ENCODE measurements at places on chromosomes 4 and X.

DNA sequence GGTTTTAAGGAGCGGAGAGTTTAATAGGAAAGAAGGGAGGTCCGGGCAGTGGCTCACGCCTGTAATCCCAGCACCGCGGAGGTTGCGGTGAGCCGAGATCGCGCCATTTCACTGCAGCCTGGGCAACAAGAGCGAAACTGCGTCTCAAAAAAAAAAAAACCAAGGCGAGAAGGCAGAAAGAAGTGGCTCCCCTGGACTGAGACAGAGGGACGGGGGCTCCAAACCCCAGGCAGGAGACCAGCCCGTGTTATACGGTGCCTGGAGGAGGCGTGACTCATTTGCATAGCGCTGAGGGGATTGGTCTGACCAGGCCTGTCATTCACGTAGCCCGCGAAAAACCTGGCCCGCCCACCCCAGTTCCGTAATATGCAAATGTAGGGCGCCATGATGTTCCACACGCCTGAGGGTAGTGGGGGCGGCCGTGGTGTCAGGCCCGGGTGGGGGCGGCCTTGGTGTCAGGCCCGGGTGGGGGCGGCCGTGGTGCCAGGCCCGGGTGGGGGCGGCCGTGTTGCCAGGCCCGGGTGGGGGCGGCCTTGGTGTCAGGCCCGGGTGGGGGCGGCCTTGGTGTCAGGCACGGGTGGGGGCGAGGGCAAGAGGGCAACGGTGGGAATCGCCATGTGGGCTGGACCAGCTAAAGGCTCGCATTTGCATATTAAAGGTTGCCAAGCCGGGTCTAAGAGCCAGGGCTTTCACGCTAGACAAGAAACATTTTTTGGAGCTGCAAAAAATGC, 2.1 kb downstream of the PLCXD1 start:
- DNase-seq = peak; percentile 90

DNA sequence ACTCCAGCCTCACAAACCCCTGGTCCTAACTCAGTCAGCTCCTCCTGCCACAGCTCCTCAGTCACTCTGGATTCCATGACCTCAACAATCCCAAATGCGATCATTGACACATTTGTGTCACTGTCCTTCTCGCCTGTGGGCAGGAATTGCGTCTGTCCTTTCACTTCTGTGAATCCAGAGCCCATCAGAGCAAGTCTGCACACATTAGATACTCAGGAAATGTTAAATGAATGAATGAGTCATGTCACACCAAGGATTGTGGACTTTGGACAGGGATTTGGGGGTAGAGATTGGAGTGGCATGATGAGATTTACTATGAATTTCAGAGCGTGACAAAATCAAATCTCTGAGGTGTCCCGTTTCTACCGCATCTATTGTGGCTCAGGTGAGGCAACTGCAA, 11.8 kb upstream of the CLDN24 start:
- DNase-seq = no peak

DNA sequence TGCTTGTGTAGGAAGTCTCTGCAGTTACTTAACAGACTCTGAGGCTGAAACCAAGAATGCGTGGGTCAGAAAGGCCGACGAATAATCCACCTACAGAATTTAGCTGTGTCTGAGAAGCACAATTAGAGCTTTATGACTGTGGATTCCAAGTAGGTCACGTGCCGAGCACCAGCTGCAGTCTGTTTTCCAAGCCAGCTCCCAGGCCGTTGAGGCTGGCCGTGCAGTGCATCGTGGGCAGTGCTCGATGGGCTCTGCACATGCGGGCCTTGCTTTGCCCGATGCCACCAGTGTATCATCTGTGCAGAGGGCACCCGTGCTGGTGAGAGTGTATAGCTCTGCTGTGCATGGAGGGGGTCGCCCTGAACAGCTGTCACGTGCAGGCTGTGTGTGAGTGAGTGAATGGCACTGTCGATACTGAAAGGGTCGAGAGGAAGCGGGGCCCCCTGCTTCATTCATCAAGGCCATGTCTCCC, 67.5 kb upstream of the CLDN34 start:
- DNase-seq = no peak

GRCh38 chrX:129808158-129808828, 28.5 kb downstream of the SASH3 start:
- DNase-seq = no peak

DNA sequence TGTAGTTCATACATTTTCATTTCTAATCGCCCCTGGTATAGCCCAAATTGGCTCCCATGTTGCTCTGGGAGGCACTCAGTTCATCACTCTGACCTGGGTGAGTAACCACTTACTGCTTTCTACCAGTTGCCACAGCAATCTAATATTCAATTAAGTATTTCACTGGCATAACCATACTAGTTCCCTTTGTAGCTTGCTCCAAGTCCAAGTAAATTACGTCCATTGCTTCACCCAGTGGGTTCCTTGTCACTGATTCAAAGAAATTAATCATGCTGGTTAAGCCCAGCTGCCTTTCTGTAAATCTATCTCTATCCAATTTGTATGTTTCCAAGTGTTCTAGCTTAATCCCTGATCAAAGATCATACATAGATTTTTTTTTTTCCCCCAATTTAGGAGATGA, 92.0 kb upstream of the CBR4 start:
- no peak for DNase-seq

DNA sequence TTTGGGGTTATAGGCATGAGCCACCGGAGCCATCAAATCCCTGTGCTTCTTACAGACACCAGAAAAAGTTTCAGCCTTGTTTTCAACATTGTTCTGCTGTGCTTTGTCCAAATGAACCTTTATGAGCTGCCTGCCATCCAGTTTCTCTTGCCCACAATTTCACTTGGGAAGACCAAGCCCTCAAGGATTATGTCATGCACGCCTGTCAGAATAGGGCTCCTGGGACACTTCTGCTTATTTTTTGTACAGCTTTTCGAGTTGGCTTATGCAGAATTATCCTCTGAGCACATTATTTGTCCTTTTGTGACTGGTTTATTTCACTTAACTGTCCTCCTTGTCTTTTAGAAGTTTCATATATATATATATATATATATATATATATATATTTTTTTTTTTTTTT, 16.2 kb downstream of the UBE2K start:
- DNase-seq = no peak

GRCh38 chr4:177937041-177937440, 494.8 kb upstream of the AGA start:
- no peak for DNase-seq

DNA sequence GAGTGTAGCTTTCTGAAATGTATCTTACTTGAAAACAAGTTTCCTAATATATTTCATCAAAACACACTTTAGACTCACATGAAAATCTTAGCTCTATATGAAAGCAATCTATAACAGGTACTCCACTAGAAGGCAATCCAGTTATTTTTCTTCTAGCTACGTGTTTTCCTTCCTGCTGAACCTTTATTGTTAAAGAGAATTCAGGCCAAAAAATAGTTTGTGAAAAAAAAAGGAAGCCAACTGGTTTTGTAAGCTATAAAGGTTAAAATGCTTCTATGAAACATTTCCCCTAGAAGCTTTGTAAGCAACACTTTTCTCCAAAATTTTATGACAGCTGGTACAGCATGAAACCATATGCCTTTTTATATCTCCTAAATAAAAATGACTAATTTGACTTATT, 304.7 kb upstream of the DIAPH2 start:
- no peak for DNase-seq

DNA sequence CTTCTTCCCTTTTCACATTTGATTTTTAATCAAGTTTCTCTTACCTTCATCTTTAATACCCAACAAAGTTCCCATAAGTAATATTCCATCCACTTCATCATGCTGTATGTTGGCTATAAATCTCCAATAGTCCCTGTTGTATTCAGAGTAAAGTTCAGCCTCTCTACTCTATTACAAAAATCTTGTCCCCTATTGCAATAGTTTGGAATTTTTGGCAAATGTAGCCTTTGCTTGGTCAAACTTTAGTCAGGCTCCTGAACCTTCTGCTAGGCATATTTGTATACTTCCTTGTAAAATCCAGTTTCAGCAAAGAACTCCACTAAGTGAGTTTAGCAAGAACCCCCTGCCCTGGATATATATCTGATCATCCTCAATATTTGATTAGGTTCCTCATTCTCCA, 54.0 kb upstream of the PACRGL start:
- DNase-seq = no peak

DNA sequence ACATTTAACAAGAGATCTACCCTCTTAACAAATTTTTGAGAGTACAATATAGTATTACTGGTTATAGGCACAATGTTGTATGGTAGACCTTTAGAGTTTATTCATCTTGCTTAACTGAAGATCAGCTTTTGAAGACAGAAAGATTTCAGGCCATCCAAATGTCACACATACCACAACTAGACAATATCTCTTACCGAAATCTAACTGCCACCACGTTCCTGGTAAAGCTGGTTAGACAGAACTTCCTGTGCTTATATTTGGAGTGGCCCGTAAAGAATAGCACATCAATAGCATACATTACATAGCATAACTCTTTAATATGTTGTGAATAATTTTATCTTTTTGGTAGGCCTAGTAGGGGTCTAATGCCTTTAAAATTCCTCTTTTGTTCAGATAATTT, 29.8 kb upstream of the ARHGEF6 start:
- DNase-seq = no peak

- peak; percentile 61 for DNase-seq
Measured at GRCh38 chrX:40922307-40922706, 162.9 kb upstream of the USP9X start.

- peak; percentile 39 for DNase-seq
Measured at GRCh38 chr4:5970381-5971077, 47.7 kb downstream of the C4orf50 start.

DNA sequence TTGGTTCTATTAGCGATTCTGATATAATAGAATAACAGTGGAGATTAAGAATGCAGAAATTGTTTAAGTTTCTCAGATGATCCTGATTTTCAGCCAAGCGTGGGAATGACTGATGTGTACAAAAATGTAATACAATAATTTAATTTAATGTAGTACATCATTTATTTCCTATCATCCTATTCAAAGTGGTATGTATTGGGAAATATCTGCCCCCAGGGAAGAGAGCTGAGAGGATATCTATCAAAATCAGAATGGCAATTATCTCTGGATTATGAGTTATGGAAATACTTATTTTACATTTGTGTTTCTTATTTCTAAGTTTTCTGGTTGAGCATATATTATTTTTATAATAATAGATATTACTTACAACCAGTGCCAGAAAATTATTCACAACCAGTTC, 3.9 kb downstream of the FABP2 start:
- no peak for DNase-seq

DNA sequence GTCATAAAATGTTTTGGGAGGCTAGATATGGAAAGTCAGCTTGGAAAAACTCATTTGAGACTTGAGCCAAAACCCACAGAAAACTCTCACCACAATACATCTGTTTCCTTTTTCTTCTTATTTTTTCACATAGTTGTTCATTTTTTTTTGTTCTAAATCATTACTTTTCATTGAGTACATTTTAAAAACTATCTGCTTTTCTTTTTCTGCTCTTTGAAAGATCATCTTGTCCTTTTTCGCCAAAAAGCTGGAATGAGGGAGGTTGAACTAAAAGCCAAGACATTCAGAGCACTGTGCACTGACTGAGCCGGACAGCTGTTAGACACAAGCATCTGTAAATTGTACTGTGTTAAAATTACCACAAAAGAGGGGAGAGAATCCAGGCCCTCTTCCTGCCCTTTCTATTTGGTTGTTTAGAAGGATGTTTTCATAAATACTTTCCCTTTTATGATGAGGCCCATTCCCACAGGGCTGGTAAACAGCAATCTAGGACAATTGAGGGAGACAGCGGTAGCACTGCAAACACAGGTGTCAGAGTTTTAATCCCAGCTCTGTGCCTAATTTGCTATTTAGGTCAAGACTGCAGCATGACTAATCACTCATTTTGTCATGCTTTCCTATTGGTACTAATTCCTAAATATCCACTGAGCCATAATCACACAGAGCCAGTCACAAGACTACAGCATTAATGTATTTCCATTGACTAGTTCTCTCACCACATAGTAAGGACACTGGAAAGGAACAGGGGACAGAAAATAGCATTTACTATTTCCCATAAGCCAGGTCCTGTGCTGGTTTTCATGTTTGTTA, 7.3 kb upstream of the RNF150 start:
- DNase-seq = no peak

DNA sequence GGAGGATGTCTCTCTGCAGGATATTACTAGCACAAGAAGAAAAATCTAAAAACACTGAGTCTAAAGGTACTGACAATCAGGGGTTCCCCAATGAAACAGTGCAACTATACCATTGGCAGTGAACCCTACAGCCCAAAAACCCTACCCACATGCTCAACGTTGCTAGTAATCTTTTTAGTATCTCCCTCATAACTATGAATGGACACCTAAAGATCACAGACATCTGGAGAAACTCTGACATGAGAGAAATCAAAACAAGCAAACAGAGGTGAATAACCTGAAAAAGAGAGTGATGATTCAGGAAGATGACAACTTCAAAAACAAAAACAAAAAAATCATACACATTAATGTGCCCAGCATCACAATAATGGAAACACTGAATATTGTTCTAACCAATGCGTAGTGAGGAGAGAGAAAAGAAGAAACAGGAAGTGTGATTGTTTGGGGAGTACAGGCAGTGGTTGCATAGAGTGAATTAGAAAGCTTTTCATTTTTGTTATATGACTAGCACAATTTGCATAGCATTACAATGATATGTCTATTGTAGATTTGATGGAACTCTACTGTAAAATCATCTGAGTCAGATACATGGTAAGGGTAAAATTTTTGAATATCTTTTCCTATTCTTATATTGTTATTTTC, 78.9 kb upstream of the FMR1 start:
- DNase-seq = no peak

- DNase-seq = no peak
Measured at GRCh38 chr4:62118558-62118957, 918.4 kb downstream of the ADGRL3 start.

DNA sequence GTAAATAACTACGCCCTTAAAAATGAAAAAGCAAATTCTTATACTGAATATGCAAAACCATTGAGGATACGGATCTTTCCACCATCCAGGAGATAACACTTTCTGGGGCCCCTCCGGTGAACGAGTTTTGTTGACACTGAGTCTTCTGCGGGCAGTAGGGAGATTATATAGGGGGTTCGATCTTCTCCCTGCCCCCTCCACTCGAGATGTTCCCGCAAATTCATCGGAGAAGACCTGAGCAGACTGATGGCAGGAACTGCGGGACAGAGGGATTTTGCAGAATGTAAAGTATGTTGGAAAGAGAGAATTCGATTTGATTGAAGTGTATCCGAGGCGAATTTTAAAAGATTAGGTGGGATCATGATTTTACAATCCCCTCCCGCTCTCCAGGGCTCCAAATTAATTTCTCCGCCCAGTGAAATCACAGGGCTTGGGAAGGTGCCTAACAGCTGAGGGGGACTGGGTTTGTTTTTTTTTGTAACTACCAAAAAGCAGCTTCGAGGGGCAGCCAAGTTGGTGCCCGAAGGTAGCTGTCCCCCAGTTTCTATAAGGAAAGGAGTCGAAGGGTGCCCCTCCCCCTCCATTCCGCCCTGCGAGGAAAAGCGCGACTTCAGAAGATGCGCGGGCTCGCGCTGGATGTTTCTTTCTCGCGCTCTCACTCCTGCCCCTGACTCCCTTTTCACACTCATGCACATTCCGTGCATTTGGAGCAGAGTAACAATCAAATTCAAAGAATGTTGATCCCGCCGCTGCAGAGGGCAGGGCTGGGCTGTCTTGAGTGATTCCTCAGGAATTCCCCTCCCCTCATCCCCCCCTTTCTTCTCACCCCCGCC, 1.2 kb downstream of the TMEM255A start:
- DNase-seq = no peak

- no peak for DNase-seq
Measured at GRCh38 chr4:88001871-88002270, 5.6 kb upstream of the PKD2 start.

- no peak for DNase-seq
Measured at GRCh38 chr4:158316264-158316663, 106.0 kb downstream of the TMEM144 start.

- no peak for DNase-seq
Measured at GRCh38 chrX:85065512-85066198, 62.0 kb downstream of the APOOL start.

Measured in H7 (cell line).